Amygdala (tissue), 56 donors: ENCODE measurements at places on chromosomes 6 and 20.

DNA sequence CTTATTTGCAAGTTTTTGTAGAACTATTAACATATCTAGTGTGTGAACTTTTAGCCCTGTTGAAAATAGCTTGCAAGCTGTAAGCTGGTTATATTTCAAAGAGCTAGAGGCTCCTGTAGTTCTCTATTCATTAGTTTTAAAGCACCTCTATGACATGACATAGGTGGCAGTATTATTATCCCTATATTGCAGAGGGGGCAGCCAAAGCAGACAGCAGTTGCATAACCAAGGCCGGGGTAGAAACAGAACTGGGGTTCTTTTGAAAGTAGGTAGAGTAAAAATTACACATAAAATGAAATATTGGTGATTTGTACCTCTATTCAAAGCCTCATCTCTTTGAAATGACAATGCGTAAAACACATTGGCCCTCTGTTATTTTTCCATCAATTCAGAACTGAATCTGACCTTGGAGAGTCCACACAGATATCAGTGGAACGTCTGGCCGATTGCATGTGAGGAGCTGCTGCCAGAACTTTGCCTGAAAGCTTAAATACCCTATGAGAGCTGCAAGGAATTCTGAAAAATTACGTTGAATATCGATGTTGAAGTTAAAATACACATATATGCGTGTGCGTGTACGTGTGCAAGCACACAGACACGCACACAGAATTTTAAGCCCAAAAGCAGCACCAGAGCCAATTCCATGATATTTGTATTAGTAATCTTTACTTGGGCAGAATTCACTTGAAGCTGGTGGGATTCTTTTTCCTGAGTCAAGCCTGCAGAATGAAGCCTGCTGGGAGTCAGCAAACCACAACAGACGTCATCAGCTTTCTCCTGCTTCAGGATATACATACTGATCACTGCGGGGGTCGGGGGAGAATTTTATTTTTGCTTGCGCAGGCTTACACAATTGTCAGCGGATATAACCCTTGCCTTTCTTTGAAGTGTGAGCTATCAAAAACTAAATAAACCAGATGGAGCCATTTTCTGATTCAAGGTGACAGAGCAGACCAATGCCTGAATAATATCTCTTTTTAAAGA lies 163.2 kb downstream of the PDE7B start:
- no peak for DNase-seq

GRCh38 chr20:43508604-43509040 lies 1.1 kb downstream of the L3MBTL1 start:
- no peak for DNase-seq

DNA sequence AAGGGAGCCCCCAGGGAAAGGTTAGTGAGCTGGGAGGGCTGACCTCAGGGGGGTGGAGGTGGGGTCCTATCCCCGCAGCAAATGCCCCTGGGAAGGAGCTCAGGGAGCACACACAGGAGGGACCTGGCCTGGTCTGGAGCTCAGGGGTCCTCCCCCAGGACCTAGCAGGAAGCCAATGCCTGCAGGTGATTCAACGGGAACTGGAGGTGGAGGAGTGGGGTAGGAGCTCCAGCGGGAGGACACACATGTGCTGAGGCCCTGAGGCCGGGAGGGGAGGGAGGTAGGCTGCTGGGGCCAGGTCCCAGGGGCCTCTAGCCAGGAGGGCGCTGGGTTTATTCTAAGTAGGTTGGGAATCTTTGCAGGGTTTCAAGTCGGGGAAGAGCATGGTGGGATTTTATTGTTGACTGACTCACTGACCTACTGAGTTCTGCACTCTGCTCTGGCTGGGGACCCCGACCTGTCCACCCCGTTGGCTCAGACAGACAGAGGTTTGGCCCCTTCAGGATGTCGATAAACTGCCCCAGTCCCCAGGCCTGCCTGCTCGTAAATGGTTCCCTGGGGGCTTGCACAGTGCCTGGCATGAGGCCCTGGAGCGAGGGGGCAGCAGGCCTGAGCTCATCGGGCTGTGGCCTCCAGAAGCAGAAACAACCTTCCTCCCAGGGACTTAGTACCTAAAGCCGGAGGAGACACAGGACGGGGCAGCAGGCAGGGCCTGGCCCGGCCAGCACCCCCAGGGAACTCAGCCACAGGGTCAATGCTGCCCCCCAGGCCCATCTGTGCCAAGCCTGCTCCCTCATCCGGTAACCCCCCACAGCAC lies 62.3 kb downstream of the RIPOR3 start:
- no peak for DNase-seq

DNA sequence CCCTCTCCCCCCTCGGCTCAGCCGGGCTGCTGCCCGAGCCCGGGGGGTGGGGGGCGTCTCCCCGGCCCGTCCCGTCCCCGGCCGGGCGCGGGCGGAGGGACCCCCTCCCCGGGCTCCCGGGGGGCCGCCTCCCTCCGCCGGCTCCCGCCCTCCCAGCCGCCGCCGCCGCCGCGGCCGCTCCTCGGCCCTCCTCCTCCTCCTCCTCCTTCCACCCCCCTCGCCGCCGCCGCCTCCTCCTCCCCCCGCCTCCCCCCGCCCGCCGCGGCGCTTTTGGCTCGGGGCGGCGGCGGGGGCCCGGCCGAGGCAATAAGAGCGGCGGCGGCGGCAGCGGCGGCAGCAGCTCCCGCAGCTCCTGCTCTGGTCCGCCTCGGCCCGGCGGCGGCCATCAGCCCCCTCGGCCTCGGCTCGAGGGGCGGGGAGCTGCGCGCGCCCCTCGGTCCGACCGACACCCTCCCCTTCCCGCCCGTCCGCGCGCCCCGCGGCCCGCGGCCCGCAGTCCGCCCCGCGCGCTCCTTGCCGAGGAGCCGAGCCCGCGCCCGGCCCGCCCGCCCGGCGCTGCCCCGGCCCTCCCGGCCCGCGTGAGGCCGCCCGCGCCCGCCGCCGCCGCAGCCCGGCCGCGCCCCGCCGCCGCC lies 38.7 kb downstream of the GNAS start:
- DNase-seq: no peak

GRCh38 chr20:21719592-21720214 lies 14.2 kb downstream of the PAX1 start:
- peak; percentile 19 for DNase-seq

GRCh38 chr6:31091680-31092079 lies 20.7 kb downstream of the C6orf15 start:
- no peak for DNase-seq

DNA sequence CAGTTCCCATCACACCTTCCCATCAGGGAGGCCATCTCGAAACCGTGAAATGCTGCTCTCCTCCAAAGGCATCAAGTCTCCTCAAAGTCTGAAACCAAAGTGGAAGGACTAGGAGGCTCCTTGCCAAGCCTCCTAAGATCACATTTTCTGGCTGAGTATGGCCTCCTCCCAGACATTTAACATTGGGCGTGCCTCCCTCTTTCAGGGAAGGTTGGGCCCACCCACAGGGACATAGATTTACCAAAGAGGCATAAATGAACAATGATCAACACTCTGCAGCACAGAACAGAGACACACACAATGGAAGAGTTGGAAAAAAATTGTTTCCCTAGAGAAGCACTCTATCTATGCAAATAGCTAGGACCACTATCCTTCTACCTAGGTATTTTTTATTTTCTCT lies 381.8 kb downstream of the MAFB start:
- DNase-seq: no peak
